ENCODE measurements at places on chromosomes 5 and 9.
A peak's percentile ranks its signal among the peaks of the same experiment; 100 is the strongest.

GRCh38 chr9:135505406-135506187 is 5.1 kb downstream of the MRPS2 start:
- no peak for DNase-seq

- DNase-seq = no peak
Observed at GRCh38 chr5:80168388-80169028, 87.3 kb downstream of the SERINC5 start.

- peak; percentile 55 for DNase-seq
Observed at GRCh38 chr9:81874931-81875330, 53.3 kb upstream of the SPATA31D4 start.

DNA sequence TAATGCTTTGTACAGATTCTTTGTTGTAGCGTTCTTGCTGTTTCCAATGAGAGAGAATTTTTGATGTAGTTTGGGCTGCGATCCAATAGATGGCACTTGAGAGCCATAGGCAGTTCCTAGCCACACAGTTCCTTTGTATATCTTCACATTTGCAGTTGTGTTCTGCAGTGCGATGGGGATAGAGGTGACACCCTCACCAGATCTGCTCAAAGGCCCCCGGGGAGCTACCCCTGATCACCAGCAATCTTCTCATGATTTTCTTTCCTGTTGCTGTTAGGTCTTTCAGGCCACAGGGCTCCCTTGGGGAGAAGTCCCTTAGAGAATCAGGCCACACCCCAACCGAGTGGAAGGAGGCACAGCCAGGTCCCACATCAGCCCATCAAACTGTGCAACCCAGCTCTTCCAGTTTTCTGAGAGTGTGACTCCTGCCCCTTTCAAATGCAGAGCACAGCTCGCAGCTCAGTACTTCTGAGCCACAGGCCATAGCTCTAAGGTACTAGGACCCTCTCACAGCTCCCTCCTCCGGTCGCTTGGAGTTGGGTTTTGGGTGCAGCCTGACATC is 353.7 kb downstream of the SLCO4C1 start:
- peak; percentile 11 for DNase-seq

DNA sequence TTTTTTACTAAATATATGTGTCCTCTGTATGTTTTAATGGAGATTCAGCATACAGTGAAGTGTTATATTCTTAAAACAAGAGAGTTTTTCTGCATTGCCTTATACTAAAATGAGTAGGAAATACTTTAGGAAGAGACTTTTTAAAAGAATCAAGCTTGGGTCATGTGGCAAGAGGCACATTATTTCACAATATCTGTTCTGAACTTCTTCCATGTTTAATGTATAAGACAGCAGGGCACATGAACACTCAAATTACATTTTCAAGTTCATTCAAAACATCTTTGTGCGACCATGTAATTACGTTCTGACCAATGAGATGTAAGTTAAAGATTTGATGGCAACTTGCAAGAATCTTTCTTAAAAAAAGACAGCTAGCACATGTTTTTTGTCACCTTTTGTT is 1055.9 kb downstream of the NR2F1-AS1 start:
- DNase-seq = no peak

DNA sequence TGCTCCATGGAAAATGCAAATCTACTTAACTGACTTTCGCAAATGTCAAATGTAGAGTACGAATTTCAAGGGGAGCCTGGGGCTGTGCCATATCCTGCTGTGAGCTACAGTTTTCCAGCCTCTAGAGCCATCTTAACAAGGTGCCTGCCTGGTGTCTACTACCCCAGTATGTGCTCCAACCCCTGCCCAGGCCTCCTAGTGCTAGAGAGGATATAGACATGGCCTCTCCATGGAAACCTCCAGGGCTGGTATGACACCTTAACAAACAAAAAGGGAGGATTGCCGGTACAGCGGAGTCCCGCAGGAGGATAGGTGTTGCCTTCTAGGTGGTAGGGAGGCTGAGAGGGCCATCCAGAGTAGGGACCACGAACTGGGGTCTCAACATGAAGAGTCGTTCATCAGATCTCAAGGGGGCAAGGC is 13.6 kb upstream of the IL3 start:
- DNase-seq = no peak

DNA sequence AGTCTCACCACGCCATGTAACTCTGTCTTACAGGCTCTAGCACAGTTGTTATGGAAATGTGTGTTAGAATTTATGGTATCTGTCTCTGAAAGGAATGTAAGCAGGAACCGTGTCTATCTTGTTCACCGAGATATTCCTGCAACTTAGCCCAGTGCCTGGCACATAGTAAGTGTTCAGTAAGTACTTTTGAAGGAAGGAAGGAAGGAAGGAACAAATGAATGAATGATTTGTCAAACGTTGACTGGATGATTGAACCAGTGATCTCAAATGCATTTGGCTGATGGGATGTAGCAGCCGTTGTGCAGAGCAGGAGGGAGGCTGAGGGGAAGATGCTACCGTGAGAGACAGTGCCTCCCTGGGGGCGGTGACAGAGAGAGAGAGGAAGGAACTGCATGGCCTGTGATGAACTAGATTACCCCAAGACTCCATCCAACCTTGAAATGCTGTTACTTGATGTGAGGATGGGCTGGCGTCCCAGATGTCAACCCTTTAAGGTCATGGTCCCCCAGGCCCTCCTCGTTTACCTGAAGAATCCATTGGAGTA is 47.5 kb upstream of the PPARGC1B start:
- no peak for DNase-seq

DNA sequence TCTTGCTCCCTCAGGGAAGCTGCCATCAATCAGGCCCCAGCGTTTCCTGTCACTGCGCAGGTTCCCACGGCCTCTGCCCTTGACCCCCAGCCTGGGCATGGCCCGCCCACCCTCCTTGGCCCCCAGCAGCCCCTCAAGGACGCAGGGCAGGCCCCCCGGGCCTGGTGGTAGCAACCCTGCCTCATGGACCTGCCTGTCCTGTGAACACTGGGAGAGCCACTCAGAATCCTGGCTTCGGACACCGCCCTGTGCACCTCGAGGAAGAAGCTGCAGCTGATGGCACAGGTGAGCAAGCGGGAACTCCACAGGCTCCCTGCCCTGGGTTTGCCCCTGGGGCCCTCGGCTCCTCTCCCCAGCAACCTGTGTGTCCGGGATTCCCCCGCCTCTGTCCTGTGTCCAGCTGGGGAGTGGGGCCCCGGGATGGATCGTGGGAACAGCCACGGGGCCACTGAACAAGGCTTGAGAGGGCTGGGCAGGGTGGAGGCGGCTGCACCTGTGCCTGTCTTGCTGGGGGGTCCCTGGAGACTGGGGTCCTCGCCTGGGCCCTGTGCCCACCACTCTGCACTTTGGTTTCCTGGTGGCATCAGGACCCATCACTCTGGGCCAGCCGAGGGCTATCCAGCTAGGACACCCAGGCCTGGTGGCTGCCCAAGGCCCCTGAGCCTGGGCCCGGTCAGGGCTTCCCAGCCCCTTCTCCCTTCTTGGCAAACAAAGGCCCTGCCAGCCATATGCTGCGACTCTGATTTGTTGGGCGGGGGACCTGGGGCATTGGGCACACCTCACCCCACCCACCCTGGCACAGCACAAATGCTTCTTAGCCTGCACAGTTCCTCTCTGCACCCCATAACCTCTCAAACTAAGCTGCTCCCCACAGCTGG is 33.5 kb upstream of the EGFL7 start:
- no peak for DNase-seq
